NCI-H446 treated with DMSO at 0.1 percent for 48 hours (cell line): ENCODE measurements at places on chromosomes 7 and 10.

GRCh38 chr7:137647905-137648565 is 198.7 kb downstream of the DGKI start:
- no peak for DNase-seq

GRCh38 chr7:107501593-107501992 is 31.7 kb downstream of the GPR22 start:
- no peak for DNase-seq

DNA sequence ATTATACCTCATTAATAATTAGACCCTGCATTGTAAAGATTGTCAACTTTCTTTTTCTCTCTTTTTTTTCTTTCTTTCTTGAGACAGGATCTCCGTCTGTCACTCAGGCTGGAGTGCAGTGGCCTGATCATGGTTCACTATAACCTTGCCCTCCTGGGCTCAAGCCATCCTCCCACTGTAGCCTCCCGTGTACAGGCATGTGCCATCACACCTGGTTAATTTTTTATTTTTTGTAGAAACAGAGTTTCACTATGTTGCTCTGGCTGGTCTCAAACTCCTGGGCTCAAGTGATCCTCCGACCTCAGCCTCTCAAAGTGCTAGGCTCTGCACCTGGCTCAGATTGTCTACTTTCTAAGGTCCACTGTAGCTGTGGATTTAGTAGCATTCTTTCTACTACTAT is 50.7 kb downstream of the MDFIC start:
- DNase-seq = no peak

DNA sequence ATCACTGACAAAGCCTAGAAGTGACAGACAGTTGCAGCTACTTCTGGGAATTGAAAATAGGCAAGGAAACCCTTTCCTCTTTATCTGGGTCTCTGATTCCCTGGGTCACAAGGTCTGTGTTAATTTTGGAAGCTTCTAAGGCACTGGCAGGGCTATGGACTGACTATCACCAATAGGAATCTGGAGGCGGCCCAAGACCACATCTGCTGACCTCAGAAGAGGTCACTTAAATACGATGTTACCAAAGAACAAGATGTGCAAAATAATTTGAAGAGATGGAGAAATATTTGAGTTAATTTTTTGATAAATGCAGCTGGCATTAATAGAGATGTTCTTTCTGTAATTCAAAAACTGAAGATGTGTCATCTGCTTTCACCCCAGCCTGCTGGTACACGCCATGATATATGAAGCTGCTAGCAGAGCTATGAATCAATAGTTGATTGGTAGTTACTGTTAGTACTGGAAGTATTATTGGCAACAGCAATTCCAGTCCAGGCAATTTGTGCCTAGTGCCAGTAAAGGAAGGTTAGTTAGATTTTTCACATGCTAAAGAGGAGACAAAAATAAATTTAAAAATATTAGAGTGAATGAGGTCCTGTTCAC is 5.5 kb upstream of the STEAP4 start:
- DNase-seq = no peak

GRCh38 chr7:124071843-124072242 is 39.0 kb upstream of the TMEM229A start:
- no peak for DNase-seq

DNA sequence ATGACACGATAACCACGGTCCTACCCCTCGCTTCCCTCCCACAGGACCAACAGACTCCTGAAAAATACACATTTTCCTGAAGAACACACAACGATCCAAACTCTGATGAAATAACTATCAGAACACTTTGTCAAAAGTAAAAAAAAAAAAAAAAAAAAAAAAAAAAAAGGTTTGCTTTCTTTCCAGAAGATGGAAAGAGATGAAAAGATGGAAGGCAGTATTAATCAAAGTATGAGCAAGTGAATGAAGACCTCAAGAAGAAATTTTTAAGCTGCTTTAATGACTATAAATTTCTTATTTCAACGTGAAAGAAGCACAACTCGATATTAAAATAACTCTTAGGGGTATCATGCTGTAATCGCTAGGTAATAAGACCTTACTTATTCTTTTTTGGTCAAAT is 202.3 kb downstream of the CHCHD3 start:
- no peak for DNase-seq

DNA sequence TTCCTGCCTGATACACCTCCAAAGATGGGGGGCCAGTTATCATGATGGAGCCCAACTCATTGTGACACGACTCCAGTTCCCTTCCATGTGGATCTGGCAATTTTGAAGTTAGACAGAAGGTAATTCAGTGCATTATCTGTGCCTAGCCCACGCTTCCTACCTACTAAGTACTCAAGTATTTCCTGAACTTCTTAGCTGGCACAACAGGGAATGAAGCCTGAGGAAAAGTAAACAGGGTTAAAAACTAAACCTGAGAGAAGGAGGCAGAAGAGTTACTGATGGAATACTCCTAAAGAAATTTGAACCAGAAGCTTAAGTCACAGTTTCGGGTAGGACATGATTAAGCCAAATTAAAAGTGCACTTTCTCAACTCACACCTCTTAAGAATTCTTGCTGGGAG is 1.1 kb upstream of the SEC31B start:
- DNase-seq = no peak

- no peak for DNase-seq
Observed at GRCh38 chr10:115390607-115391006, 297.4 kb downstream of the ATRNL1 start.

- DNase-seq = peak; percentile 94
Observed at GRCh38 chr7:26667514-26668133, 196.8 kb downstream of the SKAP2 start.

DNA sequence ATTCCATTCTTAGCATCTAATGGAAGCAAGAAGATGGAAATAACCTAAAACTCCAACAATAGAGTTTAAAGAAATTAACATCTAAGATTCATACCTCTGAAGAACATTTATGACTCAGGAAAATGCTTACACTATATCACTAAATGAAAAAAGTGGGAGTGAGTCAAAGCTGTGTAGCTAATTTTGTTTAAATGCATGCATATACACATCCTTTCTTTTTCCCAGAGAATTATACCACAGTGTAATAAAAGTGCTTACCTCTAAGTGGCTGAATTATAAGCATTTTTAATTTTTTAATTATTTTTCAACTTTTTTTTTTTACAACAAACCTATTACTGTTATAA is 44.3 kb downstream of the CCDC71L start:
- no peak for DNase-seq

DNA sequence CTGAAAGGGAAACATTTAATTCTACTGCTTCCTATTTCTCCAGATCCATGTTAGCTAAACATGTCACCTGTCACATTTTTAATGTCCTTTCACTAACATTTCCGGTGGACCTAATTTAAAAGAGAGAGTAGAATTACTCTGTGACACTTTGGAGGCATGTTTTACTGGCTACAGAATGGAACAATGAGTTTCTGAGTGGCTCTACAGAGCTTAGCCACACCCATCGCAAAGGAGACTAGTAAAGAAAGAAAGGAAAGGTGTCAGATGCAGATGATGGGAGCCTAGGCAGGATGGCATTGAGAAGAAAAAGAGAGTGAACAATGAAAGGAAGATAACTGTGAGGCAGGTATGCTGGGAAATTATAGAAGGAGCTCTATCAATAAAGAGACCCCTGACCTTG is 35.9 kb downstream of the NDUFB2 start:
- DNase-seq = no peak

- DNase-seq = no peak
Observed at GRCh38 chr7:505171-505570, 14.5 kb downstream of the PDGFA start.

- no peak for DNase-seq
Observed at GRCh38 chr7:33035776-33036175, 26.8 kb downstream of the NT5C3A start.

DNA sequence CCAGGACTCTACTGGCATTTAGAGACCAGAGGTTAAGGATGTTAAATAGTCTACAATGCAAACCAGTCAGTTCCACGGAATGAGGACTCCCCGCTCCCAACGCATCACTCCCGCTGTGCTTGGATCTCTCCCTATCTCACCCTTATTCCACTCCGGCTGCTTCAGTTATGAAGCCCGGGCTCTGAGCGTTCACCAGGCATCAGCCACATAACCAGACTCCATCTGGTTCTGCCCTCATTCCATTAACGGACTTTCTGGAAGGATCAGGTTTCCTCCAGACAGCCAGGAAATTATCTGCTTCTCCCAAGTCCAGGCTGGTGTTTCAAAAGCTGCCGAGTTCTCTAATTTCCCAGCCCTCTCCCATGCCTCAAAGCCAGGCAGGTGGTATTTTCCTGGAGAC is 499.3 kb downstream of the GLRX3 start:
- DNase-seq = no peak

DNA sequence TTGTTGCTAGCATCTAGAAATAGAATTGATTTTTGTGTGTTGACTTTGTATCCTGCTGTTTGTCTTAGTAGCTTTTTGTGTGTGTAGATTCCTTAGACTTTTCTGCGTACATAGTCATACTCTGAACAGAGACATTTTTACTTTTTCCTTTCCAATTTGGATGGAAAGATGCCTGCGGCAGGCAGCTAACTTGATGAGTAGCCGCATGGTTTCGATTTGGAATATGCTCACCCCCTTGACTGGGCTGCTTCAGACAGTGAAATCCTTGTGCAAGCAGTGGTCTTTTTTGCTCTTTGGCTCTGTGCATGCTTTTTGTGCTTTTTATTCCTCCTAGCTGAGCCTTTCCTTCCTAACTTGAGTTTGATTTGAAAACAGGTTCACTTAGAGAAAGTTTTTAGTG is 71.8 kb downstream of the HHEX start:
- no peak for DNase-seq

GRCh38 chr10:114852197-114852596 is 30.6 kb downstream of the FHIP2A start:
- DNase-seq = no peak
